ENCODE measurements at places on chromosomes 2 and 18.

GRCh38 chr2:67571785-67572718, 174.9 kb downstream of the ETAA1 start:
- no peak for DNase-seq

GRCh38 chr2:28359222-28360057, 33.2 kb upstream of the FOSL2 start:
- DNase-seq: peak; percentile 71

DNA sequence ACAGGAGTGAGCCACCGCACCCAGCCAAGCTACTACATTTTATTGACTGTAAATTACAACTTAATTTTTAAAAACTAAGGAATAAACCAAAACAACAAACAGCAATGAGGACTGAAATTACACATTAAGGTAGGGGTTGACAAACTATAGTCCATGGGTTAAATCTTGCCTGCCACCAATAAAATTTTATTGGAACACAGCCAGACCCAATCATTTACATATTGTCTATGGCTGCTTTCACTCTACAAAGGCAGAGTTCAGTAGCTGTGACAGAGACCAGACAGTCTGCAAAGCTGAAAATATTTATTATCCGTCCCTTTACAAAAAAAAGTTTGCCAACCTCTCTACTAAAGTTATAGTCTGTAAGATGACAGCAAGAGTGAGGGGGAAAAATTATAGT, 24.3 kb upstream of the UGP2 start:
- no peak for DNase-seq

- no peak for DNase-seq
Measured at GRCh38 chr2:205287316-205287715, 395.0 kb upstream of the NRP2 start.

GRCh38 chr2:55119711-55120487, 69.6 kb upstream of the RTN4 start:
- no peak for DNase-seq

DNA sequence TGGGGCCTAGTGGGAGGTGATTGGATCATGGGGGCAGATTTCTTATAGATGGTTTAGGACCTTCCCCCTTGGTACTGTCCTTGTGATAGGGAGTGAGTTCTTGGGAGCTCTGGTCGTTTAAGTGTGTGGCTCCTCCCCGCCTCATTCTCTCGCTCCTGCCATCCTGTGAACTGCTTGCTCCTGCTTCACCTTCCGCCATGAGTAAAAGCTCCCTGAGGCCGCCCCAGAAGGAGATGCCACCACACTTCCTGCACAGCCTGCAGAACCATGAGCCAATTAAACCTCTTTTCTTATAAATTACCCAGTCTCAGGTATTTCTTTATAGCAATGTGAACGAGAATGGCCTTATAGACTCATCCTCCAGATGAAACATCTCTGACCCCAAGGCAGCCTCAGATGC, 101.5 kb downstream of the KCNF1 start:
- no peak for DNase-seq

- DNase-seq: no peak
Measured at GRCh38 chr2:47057687-47058002, 97.5 kb downstream of the STPG4 start.

DNA sequence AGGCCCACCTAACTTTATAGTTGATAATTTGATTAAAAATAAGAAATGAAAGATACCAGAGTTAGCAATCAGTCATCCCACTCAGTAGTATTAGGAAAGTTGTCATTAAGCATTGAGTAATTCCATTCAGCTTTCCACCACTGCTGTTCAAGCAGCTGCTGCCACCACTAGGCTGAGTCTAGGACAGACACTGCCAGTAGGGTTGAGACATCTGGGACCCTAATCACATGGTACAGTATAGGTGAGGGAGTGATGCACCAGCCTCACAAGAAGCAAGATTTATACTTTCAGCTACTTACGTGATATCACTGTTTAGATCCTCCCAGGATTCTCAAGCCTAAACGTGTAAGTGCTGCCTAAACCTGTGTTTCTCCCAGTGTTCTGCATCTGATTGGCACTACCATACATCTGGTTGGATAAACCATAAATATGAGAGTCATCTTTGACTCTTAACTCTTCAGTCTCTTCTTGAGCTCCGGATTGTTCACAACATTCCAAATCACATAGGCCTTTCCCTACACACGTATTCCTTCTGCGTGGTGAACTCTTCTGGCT, 3.2 kb downstream of the UBXN4 start:
- peak; percentile 1 for DNase-seq

GRCh38 chr2:2875831-2876230, 501.8 kb downstream of the EIPR1 start:
- no peak for DNase-seq

- DNase-seq: no peak
Measured at GRCh38 chr2:148667113-148667836, 22.7 kb downstream of the EPC2 start.

GRCh38 chr18:42954887-42955286, 160.6 kb downstream of the RIT2 start:
- DNase-seq: no peak

DNA sequence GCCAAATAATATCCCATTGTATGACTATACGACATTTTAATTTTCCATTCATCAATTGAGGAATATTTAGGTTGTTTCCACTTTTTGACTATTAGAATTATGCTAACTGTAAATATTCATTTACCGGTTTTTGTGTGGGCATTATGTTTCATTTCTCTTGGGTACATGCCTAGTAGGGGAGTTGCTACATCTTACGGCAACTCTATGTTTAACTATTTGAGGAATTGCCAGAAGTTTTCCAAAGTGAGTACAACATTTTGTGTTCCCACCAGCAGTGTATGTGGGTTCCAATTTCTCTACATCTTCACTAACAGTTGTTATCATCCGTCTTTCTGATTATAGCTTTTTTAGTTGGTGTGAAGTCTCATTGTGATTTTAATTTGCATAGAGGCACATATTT, 1.6 kb upstream of the KDSR start:
- no peak for DNase-seq

DNA sequence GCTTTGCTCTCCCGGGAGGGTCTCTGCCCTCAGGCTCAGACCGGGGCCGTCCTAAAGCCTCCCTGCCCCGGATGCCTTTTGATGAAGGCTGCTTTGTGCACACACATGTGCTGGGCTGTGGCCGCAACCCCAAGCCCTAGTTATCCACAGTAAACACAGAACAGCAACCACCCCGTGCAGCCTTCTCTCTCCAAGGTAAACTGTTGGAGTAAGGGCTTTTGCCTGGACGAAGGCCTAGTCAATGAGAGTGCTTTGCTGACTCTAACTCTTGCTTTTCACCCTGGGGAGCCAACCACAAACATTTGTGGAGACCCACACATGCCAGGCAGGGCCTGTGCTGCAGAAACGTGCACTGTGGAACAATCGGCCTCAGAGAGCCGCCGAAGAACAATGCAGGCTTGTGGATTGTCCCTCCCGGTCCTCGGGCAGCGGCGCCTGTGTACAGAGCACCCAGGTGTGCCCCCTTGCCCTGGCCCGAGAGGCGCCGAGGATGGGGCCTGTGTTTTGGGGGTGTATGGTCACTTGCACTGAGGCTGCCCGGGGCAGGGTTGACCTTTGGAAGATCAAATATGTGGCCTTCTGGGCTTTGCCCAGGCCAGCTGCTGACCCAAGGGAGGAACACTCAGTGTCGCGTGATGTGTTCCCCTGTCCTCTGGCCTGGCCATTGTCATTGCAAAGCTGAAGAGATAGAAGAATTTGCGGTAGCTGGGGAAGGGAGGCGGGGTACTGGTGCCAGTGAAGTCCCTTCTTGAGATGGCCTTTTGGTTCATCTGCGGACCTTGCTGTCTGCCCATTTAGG, 37.0 kb downstream of the CTIF start:
- DNase-seq: no peak

GRCh38 chr2:23169896-23170295, 215.1 kb upstream of the KLHL29 start:
- DNase-seq: no peak

DNA sequence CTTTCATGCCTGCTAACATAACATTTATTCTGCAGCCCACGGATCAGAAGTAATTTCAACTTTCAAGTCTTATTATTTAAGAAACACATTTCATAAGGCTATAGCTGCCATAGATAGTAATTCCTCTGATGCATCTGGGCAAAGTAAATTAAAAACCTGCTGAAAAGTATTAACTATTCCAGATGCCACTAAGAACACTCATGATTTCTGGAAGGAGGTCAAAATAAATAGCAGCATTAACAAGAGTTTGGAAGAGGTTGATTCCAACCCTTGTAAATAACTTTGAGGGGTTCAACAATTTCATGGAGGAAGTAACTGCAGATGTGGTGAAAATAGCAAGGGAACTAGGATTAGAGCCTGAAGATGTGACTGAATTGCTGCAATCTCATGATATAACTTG, 77.6 kb downstream of the CCDC148 start:
- no peak for DNase-seq

- DNase-seq: no peak
Measured at GRCh38 chr2:85458601-85459563, 40.4 kb downstream of the SH2D6 start.

- no peak for DNase-seq
Measured at GRCh38 chr2:225531559-225531958, 132.0 kb downstream of the NYAP2 start.

DNA sequence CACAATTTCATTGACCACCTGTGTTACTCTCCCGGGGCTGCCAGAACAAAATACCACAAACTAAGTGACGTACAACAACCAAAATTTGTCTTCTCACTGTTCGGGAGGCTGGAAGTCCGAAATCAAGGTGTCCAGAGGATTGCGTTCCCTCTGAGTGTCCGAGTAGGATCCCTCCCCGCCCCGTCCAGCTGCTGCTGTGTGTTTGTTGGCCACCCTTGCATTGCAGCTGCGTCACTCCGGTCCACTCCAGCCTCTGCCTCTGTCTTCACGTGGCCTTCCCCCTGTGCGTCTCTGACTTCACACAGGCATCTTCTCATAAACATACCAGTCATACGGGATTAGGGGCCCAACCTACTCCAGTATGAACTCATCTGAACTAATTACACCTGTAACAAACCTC, 251.8 kb upstream of the SMIM21 start:
- no peak for DNase-seq

DNA sequence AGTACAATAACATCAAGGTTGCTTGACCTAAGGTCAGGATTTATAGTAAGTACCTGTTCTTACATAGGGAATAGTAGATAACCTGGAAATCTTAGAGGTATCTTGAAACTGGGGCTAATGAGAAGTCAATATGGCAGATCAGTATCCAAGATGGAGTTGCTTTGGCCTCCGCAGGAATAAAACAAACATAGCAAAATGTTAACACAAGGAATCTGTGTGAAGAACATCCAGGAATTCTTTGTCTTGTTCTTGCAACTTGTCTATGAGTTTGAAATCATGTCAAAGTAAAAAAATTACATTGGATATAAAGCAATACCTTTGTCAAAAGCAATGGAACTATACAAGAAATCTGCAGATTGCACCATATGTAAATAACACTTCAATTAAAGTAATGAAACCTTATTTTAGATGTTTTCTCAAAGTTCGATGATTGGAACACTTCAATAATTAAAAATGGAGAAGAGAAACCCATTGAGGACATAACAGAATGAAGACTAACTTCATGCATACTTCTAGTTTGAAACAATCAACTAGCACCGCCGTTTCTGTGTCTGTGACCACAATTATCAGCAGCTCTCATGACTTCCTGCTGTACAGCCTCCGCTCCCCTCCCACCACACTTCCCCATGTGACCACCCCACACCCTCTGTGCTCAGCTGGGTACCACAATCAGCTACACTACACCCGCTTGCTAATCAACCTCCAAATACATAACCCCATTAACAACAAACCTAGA, 27.6 kb downstream of the C2orf76 start:
- DNase-seq: no peak

- no peak for DNase-seq
Measured at GRCh38 chr2:224063298-224063648, 24.2 kb upstream of the SERPINE2 start.

- DNase-seq: no peak
Measured at GRCh38 chr2:10344105-10345066, 41.7 kb downstream of the HPCAL1 start.

- no peak for DNase-seq
Measured at GRCh38 chr2:128594651-128594910, 275.9 kb upstream of the HS6ST1 start.

DNA sequence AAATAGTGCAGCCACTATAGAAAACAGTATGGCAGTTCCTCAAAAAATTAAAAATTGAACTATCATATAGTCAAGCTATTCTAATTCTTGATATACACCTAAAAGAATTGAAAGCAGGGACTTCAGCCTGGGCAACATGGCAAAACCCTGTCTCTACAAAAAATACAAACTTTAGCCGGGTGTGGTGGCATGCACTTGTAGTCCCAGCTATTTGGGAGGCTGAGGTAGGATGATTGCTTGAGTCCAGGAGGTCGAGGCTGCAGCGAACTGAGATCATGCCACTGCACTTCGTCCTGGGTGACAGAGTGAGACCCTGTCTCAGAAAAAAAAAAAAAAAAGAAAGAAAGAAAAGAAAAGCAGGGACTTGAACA, 279.5 kb upstream of the STON1 start:
- DNase-seq: no peak

DNA sequence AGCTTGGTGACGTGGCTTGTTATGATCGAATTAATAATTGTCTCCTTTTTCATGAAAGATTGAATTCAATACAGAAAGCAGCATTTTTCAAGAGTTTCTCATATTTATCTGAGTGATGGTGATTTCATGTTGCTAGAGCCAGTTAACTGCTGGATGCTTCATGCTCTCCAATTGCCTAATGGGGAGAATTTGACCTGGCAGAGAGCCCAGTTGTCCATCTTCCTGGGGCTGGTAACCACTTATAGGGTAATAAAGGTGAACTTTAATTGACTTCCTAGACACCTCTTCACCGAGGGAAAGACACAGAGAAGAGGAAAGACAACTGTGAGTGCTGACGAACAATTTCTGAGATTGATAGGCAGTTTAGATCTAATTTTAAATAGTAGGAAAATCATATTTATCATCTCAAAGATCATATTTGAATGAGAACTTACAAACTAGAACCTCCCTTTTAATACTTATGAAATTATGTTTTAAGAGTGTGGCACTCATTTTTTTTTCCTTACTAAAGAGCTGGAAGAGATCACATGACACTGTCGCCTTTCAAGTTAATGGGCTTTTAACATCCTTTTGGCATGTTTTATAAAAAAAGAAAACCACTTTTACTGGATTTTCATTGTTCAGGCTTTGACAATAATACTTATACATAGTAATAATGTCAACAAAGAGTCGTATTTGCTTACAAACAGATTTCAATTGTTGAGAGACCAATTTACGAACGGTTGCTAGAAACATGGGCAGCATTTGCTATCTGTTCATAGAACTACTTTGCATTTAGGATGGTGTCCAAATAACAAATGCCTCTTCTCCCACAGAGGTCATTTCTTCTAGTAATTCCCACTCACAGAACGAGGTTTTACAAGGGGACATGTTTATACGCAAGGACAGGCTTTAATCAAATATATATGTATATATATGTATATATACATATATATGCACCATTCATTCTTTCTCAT, 153.3 kb downstream of the RAPGEF4 start:
- no peak for DNase-seq

- no peak for DNase-seq
Measured at GRCh38 chr2:86253424-86253823, 54.2 kb downstream of the MRPL35 start.

DNA sequence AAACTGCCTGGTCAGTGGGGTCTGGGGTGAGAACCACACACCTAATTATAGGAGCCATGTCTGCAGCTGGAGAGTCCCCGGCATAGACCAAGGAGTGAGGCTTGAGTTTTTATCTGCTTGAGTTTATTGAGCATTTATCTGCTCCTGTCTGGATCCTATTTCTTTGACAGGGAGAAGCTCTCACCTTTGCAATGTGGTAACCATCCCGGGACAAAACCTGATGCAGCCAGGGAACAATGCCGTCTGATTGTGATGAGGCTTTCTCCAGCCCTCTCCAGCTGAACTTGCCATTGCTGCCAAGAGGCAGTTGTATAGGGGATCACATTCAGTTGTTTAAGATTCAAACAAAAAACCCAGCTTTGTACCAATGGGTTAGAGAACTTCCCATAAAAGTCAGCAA, 324.4 kb downstream of the TSN start:
- DNase-seq: no peak
